ENCODE measurements at places on chromosomes 6 and 20.

DNA sequence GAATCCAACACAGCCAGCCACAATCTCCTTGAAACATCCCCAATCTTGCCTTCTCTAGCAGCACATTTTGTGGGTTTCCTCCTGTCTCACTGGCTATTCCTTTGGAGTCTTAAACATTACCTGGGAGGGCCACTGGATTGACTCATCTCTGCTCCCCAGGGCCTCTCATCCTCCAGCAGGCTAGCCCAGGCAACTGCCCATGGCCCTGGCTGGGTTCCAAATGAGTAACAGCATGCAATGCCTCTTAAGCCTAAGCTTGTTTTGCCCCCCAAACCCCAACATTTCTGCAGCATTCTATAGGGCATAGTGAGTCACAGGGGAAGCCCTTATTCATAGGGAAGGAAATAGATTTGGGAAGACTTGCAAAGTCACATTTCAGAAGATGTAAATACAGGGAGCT, 204.9 kb downstream of the FOXA2 start:
- DNase-seq: no peak

DNA sequence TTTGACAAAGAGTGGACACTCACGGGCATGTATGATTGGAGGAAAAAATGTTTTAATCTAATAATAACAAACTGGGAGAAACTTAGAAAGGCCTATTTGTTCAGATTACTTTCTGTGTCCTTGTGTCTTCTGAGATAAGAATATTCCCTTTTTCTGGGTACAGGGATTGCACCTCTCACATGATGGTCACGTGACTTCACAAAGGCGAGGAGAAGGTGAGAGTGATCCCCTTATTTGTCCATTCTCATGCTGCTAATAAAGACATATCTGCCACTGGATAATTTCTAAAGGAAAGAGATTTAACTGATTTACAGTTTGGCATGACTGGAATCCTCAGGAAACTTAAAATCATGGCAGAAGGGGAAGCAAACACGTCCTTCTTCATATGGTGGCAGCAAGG, 989.7 kb upstream of the FLRT3 start:
- DNase-seq: no peak

DNA sequence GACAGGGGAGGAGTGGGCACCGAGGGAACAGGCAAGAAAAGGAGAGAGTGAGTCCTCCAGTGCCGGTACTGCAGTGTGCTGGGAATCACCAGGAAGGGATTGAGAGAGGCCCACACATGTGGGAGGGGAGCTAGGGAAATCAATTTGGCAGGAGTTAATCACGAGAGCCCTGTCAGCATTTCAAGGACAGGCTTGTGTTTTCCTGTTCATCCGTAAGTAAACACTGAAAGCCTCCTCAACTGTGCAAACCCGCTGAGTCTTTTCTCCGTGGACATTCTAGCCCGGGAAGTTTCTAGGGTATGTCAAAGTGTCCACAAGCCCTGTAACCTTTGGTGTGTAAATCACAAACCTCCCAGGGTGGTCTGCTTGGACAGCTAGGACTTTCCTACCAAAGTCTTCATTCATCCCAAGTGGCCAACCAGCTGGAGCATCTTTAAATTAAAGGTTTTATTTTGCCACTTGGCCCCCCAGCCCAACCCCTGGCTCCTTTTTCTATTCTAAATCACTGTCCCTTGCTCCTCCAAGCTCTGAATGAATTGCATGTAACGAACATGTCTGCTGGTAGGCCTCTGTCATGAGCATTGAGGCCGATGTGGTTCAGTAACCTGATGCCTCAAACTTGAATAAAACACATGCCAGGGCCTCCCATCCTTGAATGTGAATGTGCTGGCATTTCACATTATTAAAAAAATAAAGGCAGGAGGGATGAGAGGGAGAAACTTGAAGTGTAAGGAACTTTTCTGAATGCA, 149.1 kb downstream of the ZNF217 start:
- no peak for DNase-seq

- DNase-seq: peak; percentile 32
Observed at GRCh38 chr6:141552463-141552862, 580.3 kb upstream of the GJE1 start.

DNA sequence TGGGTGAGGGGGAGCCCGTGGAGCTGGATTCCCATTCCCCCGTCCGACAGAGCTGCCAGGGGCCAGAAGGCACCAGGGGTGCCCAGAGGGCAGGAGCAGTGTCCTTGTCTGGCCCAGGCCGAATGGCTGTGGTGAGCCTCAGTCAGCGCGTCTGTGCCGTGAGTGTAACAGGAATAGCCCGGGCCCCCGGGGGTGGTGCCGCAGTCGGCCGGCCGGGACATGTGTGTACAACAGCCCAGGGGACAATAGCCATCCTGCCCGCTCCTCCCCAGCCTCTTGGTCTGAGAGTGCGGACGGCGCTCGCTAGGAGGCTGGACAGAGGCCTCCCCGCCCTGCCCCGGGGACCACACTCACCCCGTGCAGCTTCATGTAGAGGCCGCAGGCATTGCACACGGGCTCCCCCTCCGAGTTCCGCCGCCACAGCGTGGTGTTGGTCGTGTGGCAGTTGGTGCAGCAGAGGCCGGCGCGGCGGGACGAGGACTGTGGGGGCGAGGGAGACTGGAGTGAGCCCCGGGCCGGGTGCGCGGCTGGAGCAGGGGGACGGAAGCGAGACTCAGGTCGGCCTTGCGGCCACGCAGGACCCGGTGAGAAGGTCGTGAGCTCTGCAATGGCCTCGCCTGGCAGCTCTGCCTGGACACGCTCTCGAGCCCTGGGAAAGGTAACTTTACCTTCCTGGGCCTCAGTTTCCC, 9.6 kb downstream of the GATA5 start:
- no peak for DNase-seq

- DNase-seq: no peak
Observed at GRCh38 chr6:73078333-73078862, 146.9 kb downstream of the KHDC1L start.

- DNase-seq: no peak
Observed at GRCh38 chr20:53878262-53879047, 191.9 kb downstream of the BCAS1 start.

DNA sequence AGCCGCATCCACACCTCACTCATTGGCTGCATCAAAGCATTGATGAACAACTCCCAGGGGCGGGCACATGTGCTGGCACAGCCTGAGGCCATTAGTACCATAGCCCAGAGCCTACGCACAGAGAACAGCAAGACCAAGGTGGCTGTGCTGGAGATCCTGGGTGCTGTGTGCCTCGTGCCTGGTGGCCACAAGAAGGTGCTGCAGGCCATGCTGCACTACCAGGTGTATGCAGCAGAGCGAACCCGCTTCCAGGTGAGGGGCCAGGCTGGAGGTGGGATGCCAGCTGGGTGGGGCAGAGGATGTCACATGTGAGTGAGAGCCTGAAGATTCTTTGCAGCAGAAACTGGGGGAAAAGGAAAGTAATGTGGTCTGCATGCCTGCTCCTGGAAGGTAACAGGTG, 66.7 kb downstream of the MOCS1 start:
- no peak for DNase-seq

- no peak for DNase-seq
Observed at GRCh38 chr6:90860822-90861601, 274.1 kb upstream of the MAP3K7 start.

DNA sequence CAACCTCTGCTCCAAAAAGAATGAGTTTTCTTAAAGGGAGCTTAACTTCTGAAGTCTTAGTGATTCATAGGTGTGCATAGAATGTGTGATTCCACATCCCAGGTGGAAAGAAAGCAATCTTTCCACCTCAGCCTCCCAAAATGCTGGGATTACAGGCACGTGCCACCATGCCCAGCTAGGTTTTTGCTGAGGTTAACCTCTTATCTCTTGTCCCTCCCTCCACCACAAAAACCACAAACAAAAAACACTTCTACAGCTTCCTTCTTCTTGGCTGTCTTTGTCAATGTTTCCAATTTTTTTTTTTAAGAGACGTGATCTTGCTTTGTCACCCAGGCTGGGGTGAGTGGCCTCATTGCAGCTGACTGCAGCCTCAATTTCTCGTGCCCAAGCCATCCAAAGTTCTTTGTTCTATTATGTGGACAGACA, 8.1 kb upstream of the CSE1L start:
- no peak for DNase-seq

DNA sequence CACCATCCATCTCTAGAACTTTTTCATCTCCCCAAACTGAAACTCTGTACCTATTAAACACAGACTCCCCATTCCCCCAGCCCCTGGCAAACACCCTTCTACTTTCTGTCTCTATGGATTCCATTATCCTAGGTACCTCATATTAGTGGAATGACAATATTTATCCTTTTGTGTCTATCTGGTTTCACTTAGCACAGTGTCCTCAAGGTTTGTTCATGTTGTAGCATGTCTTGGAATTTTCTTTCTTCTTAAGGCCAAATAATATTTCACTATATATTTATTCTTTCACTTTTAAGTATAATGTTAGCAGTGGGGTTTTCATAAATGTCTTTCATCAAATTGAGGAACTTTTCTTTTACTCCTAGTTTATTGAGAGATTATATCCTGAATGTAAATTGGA, 56.8 kb upstream of the DSP start:
- no peak for DNase-seq

GRCh38 chr20:49853640-49854039, 41.0 kb downstream of the SLC9A8 start:
- DNase-seq: no peak

- no peak for DNase-seq
Observed at GRCh38 chr6:116513224-116513875, 1.9 kb downstream of the CALHM5 start.

GRCh38 chr6:90219209-90219985, 77.2 kb downstream of the BACH2 start:
- DNase-seq: no peak

GRCh38 chr6:136920671-136921380, 1.3 kb upstream of the SLC35D3 start:
- peak; percentile 28 for DNase-seq

- DNase-seq: peak; percentile 7
Observed at GRCh38 chr6:77740380-77740779, 87.5 kb downstream of the MEI4 start.

- DNase-seq: no peak
Observed at GRCh38 chr20:53966774-53967398, 103.5 kb downstream of the BCAS1 start.

DNA sequence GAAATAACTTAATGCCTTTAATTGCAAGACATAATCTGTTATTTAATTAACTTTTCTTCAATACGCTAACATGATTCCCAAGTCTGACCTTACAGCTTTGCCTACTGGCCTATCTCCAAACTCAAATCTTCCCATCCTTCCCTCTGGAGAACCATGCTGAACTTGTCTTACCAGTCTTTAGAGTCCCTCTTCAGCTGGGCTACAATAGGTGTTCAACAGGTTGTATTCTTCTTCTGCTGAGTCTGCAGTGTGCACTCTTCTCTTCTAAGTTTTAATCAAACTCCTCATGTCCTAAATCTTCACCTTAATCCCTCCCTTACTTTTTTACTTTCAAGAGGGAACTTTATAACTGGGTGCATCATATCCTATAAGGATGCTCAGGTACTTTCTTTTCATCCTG, 75.5 kb upstream of the TINAG start:
- no peak for DNase-seq

- DNase-seq: no peak
Observed at GRCh38 chr6:52176550-52176949, 9.6 kb upstream of the IL17A start.

DNA sequence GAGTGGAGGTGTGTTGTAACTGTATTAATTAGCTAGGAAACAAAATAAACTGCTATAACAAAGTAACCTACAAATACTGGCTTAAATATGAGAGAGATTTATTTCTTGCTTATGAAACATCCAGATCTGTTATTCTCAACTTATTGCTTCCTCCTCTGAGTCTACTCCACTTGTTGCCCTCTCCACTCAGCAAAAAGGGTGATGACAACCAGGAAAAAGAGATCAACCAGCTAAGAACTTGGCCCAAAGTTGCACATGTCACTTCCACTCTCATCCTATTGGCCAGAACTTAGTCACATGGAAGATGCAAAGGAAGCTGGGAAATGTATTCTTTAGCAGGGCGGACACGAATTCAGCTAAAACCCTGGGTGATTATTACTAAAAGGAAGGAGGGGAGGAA, 5.2 kb upstream of the TP53RK start:
- no peak for DNase-seq

DNA sequence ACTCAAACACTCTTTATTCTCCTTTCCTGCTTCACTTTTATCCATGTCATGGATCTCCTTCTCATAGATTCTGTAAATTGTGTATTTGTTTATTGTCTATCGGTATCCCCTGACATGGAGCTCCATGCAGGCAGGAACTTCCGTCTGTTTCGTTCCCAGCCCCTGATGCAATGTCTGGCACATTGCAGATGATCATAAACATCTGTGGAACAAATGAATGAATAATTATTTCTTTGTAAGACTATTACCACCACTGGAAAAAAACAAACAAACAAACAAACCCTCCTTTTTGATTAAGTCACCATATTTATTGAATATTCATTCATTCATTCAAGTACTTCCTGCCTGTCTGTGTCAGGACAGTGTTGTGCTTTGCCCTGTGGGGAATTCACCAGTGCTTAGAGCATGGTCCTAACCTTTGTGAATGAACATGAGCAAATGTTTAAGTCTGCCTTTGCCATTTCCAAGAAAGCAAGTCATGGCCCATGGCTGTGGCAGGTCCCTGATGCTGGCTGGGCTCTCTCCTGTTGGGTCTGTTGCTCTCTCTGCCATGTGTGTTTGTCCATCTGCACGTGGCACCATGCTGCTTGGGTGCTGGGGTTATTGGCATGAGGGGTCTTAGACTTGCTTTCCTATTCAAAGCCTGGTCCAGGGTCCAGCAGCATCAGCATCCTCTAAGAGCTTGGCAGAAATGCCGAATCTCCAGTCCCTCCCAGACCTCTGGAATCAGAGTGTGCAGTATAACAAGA, 47.5 kb upstream of the NAA20 start:
- DNase-seq: no peak

- DNase-seq: no peak
Observed at GRCh38 chr6:33008944-33009861, at the start of gene HLA-DOA. Gene HLA-DOA (minus strand): TSS chr6:33009591.

- DNase-seq: no peak
Observed at GRCh38 chr6:158226655-158227512, 58.7 kb downstream of the GTF2H5 start.

- DNase-seq: peak; percentile 18
Observed at GRCh38 chr6:126657561-126658175, 317.8 kb downstream of the CENPW start.

GRCh38 chr6:151375833-151376232, 15.5 kb downstream of the ZBTB2 start:
- no peak for DNase-seq

DNA sequence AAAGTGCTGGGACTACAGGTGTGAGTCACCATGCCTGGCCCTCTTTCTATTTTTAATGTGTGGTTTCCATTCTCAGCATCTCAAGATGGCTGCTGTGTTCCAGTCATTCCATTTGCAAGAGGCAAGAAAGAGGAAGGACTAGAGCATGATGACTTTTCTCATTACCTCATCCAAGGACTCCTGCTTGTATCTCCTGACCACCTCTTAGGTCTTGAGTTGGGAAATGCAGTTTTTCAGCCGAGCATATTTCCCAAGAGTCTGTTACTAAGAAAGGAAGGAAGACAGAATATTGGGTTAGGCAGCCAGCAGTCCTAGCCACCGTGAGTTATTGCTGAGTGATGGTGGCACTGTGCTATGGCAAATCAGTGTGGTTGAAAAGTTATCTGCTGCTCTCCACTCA, 108.4 kb upstream of the INSM1 start:
- no peak for DNase-seq
